SJSA1 (cell line): ENCODE measurements at places on chromosomes 1 and 21. TPM values are rescaled to one million over a fixed set of nuclear protein-coding genes. Genes with fewer than 3 reads are reported as not detected.
A peak's percentile ranks its signal among the peaks of the same experiment; 100 is the strongest.

ASCL5 gene
- total RNA-seq, result not detected in 2 replicates

- H3K27ac ChIP-seq, result no peak within 1 kb of the TSS
- H3K27me3 ChIP-seq, result no peaks in the 10 kb centered on the region
- no peaks in the 10 kb centered on the region for H3K4me1 ChIP-seq
- DNase-seq, result no peak
Observed at GRCh38 chr1:152580433-152580832, at the start of gene LCE3D. TSS of gene LCE3D (minus strand) at chr1:152580516. CDS start at chr1:152579936, 580 bp downstream.

DNA sequence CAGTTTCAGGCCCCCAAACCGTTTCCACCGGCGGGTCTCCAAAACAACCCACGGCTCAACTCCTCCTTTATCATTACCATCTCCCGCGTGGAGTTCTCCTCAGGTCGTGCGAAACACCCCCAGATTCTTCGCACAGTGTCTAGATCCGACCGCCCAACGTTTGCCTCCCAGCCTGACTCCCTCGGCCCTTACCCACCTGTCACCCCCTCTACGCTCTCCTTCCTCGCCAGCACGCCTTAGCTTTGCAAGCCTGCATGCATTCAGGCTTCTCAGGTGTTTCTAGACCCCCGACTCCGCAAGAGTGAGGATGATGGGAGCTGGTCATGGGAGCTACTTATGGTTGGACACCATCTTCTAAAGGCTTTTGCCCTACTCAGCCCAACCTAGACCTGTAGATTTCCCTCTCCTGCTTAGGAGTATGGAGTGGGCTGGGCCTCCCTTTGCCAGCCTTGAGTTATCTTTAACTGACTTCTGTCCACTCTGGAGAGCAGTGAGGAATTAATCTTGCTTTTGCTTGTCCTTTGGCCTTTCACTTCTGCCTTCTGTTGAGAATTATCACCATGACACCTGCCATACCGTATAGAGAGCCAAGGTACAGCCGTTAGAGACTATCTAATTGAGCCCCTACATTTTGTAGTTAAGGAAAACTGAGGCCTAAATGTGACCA, 865 bp downstream of the ATP5IF1 start:
- peaks cover 21% of the 10 kb centered on the region for H3K36me3 ChIP-seq
- no peak for DNase-seq
- peak overlapping the region; percentile 68 for H3K4me3 ChIP-seq
- no peak overlapping the region for H3K27ac ChIP-seq
- no peaks in the 10 kb centered on the region for H3K27me3 ChIP-seq

DNA sequence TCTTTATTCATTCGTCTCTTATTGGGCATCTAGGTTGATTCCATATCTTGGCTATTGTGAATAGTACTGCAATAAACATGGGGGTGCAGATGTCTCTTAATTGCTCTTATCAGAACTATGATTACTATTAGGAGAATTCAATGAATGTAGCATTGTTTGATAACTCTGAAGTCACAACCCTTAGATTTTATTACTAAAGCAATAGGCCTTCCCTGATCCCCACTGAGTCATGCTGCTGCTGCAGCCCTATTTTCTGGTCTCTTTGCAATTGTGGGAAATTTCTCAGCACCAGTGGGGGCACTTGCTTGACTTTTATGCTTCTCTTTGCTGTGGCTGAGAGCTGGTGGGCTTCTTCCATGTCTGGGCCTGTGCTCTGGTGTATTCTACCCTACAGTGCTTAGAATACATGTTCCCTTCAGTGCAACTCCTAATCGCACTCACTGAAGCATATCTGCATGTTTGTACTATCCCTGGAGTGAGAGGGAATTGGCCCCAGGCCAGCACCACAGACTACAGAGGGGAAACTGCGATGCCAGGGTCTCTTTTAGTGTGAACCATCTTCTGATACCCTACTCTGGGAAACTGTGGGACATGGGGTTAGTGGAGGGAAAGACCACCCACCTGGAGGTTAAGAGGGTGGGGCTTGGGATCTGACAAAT, 52.2 kb upstream of the ROR1 start:
- H3K27ac ChIP-seq, result 0 out of 2 replicates have a peak overlapping the region, but pooled peaks have one; percentile 23
- no peak overlapping the region for H3K4me3 ChIP-seq
- H3K27me3 ChIP-seq, result no peaks in the 10 kb centered on the region
- no peaks in the 10 kb centered on the region for H3K36me3 ChIP-seq

DNA sequence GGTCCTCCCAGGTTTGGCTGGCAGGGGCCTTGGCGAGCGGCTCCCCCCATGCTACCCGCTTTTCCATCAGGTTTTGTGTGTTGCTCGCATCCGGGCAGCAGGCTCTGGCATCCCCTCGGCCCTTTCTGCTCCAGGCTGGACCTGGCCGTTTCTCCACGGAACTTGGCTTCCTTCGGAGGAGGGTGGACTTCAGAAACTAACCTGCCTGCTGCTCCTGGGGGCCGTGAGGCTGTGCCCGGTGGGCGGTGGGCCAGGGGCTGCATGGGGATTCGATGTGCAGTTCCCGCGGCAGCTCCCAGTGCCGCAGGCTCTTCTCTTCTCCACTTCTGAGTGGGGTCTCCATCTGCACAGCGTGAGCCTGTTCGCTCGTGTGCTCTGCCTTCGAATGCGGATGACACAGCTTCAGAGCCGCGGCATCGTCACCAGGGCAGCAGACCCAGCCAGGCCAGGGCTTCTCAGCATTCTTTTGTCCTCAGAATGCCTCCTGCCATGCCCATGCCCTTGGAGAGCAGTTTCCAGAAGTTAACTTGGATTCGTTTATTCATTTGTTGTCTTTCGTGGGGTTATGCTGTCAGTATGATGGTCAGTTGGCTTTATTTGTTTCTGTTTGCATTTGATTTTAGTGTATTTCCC, 36.4 kb downstream of the PRKCZ start:
- H3K36me3 ChIP-seq, result no peaks in the 10 kb centered on the region
- DNase-seq, result no peak
- H3K4me3 ChIP-seq, result no peak overlapping the region

GFI1 gene
- 0.16 TPM in 1 of 2 replicates, not detected in the other for total RNA-seq

DNA sequence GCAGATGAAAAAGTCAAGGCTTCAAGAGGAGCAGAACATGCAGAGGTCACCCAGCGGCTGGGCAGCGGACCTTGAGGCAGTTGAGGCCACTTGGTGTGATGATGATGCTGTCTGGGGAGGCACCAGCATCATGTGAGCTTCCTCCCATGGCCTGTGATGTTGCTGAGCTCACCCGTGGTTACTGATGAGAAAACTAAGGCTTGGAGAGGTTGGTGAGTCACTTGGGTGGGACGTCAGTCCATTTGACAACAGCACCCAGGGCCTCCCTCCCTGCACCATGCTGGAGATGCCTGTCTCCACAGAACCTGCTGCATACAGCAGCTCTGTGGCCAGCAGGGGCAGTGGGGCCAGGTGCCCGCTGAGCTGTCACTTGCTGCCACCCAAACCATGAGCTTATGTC, 146.8 kb downstream of the NPHP4 start:
- DNase-seq, result no peak
- H3K4me1 ChIP-seq, result peaks cover 12% of the 10 kb centered on the region
- no peak overlapping the region for H3K4me3 ChIP-seq
- H3K27ac ChIP-seq, result no peak overlapping the region

DNA sequence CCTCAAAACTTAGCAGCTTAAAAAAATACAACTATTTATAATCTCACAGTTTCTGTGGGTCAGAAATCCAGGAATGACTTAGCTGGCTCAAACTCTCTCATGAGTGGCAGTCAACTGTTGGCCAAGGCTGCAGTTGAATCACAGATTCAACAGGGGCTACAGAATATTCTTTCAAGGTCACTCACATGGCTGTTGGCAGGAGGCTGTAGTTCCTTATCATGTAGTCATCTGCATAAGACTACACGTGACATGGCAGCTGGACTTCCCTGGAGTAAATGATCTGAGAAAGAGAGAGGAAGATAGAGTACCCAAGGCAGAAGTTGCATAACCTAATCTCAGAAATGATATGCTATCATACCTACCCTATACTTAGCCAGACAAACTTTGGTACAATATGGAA, 75.2 kb upstream of the TSPAN2 start:
- no peak overlapping the region for H3K27ac ChIP-seq
- no peaks in the 10 kb centered on the region for H3K27me3 ChIP-seq
- DNase-seq, result no peak
- H3K36me3 ChIP-seq, result no peaks in the 10 kb centered on the region
- peaks cover 37% of the 10 kb centered on the region for H3K4me1 ChIP-seq

AMY1A gene
- total RNA-seq, result not detected in 2 replicates

DCST1 gene
- total RNA-seq, result not detected in 2 replicates

DNA sequence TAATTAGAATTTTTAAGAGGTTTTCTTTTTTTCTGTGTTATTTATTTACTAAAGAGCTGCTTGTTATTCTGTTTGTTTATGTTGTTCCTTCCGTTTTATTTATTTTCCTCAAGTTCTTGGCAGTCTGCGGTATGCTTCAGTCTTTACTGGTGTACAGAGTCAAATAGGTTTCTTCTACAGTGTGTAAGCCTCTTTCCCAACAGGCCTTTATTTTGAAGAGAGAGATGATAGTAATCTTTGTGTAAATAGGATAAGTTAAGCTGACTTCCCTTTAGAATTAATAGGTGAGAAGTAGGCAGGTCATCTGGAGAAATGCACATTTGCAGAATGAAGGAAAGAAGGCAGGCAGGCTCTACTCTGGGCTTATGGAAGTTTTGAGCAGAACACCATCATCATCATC, 23.8 kb downstream of the MAST2 start:
- no peak overlapping the region for H3K27ac ChIP-seq
- peaks cover 36% of the 10 kb centered on the region for H3K36me3 ChIP-seq
- H3K4me3 ChIP-seq, result no peak overlapping the region
- H3K4me1 ChIP-seq, result no peaks in the 10 kb centered on the region
- H3K27me3 ChIP-seq, result no peaks in the 10 kb centered on the region

GRCh38 chr1:84756455-84757082, 66.3 kb upstream of the SSX2IP start:
- H3K36me3 ChIP-seq, result no peaks in the 10 kb centered on the region
- H3K27ac ChIP-seq, result no peak overlapping the region
- peaks cover 13% of the 10 kb centered on the region for H3K4me1 ChIP-seq
- no peak for DNase-seq
- no peak overlapping the region for H3K4me3 ChIP-seq
- no peaks in the 10 kb centered on the region for H3K27me3 ChIP-seq

ETV3L gene
- not detected in 2 replicates for total RNA-seq

BEST4 gene
- total RNA-seq, result not detected in 2 replicates

GRCh38 chr1:207140536-207140935, 36.5 kb downstream of the C4BPA start:
- no peaks in the 10 kb centered on the region for H3K27me3 ChIP-seq
- H3K4me1 ChIP-seq, result no peaks in the 10 kb centered on the region
- DNase-seq, result no peak
- H3K4me3 ChIP-seq, result no peak overlapping the region
- H3K27ac ChIP-seq, result no peak overlapping the region

GRCh38 chr1:12095452-12096263, 32.6 kb downstream of the TNFRSF8 start:
- H3K27ac ChIP-seq, result no peak overlapping the region
- H3K27me3 ChIP-seq, result no peaks in the 10 kb centered on the region
- no peaks in the 10 kb centered on the region for H3K4me1 ChIP-seq
- DNase-seq, result no peak
- no peak overlapping the region for H3K4me3 ChIP-seq

HRNR gene
- total RNA-seq, result 0.03 TPM in 1 of 2 replicates, not detected in the other

DNA sequence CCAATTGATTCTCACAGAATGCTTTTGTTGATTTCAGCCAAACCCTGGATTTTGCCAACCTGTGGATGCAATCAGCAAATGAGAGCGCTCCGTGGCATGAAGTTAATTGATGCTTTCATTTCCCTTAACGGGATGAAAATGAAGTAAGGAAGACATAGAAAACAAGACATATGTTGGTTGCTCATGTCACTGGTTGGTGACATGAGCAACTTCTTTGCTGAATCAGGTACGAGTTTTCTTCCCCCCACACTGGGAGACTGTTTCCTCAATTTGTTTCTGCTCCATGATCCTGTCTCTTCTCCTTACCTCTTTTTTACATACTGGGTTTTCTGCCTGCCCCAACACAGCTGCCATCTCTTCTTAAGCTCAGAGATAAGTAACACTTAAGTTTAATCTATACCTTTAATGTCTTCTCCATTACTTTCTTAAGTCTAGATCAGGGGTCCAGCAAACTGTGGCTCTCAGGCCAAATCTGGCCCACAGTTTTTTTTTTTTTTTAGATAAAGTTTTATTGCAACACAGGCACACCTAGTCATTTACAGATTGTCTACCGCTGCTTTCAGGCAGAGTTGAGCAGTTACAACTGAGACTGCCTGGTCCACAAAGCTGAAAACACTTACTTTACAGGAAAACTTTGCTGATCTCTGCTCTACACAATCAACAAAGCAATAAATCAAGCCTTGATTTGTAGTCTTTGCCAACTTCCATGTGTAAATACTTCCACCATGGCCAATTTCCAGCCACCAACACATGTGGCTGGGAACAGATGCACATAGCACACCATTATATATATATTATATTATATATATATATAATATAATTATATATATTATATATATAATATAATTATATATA, 13.3 kb downstream of the GPR157 start:
- H3K4me3 ChIP-seq, result no peak overlapping the region
- H3K4me1 ChIP-seq, result no peaks in the 10 kb centered on the region
- H3K36me3 ChIP-seq, result no peaks in the 10 kb centered on the region
- no peaks in the 10 kb centered on the region for H3K27me3 ChIP-seq

GRCh38 chr1:96703186-96703585, 18.4 kb upstream of the PTBP2 start:
- no peaks in the 10 kb centered on the region for H3K27me3 ChIP-seq
- H3K36me3 ChIP-seq, result no peaks in the 10 kb centered on the region
- no peak overlapping the region for H3K4me3 ChIP-seq

DNA sequence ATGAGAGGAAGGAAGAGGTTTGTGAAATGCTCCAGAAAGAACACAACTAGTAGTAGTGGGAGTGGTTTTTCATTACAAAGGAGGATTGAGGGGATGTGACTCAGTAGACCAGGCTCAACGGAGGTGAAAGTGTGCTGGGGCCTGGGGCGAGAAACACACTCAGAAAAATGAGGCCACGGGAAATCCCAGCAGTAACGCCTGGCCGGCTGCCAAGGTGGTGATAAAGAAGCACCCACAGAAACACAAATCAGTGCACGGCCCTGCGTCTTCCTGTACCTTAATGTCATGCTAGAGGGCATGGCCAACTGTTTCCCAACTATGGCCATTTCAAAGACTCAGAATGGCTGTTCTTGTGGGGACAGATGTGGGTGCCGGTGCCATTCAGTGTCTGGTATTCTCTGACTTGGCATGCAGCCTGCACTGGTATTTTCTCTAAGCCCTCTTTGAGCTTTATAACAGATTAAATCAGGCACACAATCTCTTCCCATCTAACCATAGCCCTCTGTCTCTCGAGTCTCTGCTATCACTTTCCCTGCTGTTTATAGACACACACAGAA, 38.2 kb downstream of the URB2 start:
- H3K4me3 ChIP-seq, result no peak overlapping the region
- peaks cover 12% of the 10 kb centered on the region for H3K4me1 ChIP-seq
- DNase-seq, result peak; percentile 44
- H3K27ac ChIP-seq, result no peak overlapping the region
- peaks cover 18% of the 10 kb centered on the region for H3K36me3 ChIP-seq

CFHR1 gene
- total RNA-seq, result not detected in 2 replicates

DNA sequence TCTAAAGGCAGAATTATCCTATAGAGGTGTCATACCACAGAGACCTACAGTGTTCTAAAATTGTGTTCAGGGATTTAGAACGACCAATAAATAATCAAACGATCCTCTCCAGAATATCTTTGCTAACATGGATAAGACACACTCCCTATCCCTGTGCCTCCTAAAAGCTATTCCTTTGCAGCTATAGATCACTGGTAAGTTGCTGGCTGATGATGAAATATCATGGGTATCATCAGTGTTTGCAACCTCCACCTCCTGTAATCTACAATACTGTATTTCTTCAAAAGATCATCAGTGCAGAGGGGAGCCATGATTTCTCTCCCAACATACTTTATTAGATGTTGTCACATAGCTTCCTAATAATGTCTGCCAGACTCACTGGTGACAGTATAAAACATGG, 201.9 kb downstream of the NTNG1 start:
- H3K36me3 ChIP-seq, result no peaks in the 10 kb centered on the region
- no peaks in the 10 kb centered on the region for H3K27me3 ChIP-seq
- no peak for DNase-seq
- H3K4me3 ChIP-seq, result no peak overlapping the region
